ENCODE measurements at places on chromosomes 12 and 14.

DNA sequence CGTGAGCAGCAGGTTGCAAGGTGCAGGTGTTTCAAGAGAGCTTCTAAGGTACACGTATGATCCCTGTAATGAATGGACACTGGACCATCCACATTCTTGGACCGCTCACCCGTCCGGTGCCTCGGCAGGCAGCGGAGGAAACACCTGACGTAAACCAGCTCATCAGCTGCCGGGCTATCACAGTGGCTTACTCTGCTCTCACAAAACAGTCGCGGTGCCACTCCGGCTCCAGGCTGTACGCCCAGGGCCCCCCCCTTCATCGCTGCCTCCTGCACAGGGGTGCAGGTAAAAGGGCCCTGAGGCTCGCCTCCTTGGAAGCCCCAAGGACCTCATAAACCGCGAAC lies 436 bp downstream of the VPS33A start:
- no peak for DNase-seq

- no peak for DNase-seq
These were observed 82.4 kb downstream of the PPP2R5E start for GRCh38 chr14:63460680-63461369.

GRCh38 chr14:75615200-75615599 lies 36.8 kb downstream of the FLVCR2 start:
- DNase-seq: peak; percentile 15

- DNase-seq: no peak
These were observed 6.6 kb downstream of the IKBIP start for GRCh38 chr12:98638009-98638408.

DNA sequence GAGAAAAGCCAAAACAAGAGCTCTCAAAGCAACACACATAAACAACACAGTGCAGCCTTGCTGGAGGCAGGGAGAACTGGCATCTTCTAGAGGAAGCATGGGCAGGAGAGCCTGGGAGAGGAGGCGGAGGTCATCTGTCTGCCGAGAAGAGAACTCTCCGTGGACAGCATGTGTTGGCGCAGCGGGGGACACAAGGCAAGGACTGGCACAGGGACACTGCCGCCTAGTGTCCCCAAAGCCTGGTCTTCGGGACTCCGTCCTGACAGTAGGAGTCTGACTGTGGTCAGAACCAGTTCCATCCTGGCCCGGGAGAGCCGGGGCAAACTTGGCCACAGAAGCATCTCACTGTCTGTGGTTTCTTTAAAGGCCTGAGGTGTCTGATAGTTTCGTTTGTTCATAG lies 47.3 kb downstream of the KCNA1 start:
- no peak for DNase-seq

All from KG1 (cell line).